HL-60 (cell line): ENCODE measurements at places on chromosomes 12 and 14.

DNA sequence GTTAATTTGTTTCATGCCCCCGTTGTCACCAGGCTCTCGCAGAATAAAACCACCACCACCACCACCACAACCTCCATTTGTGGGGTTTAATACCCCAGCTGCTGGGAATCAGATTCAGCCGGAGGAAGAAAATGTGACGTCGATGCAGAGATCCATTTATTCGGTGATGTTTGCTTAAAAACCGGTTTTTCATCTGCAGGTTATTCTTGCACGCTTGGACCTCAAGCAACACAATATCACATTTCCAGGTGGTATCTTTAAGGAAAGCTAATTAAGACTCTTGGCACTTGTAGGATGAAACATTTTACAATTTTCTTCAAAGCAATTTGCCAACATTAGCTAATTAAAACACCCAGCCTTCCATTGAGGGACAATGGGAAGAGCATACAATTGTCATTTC lies 39.8 kb downstream of the SPRING1 start:
- no peak for DNase-seq

DNA sequence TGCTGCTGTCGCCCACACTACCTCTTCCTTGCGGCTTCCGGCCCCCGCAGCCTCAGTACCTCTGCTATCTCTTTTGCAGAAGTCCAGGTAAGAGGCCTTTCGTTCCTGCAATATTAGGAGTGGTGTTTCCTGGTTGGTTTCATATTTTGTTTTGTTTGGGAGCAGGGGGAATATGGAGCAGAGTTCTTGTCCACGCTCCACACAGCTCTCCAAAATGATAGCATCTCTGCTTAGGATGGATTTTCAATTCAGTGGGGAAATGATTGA lies 768 bp downstream of the OXA1L start:
- DNase-seq, result peak; percentile 62

DNA sequence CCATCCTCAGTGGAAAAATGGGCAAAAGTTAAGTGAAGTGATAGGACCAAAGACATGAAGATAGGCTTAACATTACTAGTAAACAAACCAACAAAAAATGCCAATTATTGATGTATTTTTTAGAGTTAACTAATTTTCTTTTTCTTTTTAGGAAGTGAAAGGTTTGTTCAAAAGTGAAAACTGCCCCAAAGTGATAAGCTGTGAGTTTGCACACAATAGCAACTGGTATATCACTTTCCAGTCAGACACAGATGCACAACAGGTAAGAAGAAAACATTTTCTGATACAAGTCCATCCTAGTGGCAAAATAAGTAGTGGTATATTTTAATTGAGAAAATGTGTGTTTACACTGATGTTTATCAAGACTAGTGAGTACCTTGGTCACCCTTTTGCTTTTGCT lies 39.6 kb downstream of the LARP4 start:
- no peak for DNase-seq

DNA sequence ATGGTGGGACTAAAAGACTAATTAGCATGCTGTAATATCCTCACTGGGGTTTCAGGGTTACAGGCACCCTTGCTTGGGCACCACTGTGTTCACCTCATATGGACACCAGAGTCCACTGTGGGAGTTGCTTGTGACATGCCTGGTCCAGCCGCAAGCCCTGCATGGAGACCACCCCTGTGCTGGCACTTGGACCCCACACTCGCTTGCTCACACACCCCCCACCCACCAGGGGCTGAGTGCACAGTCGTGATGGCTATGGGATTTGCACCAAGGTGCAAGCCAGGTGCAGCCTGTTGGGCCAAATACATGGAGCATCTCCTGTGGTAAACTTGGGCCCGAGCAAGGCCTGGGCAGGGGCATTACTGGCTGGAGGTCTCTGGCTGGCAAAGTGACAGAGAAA lies 129.1 kb downstream of the SYT10 start:
- no peak for DNase-seq

DNA sequence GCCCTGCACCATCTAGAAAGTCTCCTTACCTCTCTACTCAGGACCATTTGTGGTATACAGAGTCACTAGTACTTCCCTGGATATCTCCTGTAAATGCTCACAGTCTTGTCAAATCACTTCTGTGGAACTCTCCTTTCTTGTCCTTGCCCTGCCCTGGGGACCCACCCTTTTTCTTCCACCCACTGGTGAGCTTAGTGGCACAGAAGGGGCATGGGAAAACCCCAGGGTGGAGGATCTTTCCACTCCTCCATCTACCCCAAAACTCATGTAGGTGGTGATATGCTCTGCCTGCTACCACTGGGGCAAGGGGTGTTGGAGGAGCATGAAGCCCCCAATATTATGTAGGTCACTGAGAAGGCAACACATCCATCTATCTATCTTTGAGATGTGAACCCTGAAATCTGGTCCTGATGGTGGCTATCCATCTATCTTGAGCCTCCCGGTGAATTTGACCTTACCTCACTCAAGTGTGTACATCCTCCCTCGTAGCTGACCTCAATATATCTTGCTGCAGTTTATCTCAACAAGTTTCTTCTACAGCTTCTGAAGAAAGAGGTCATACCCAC lies 943 bp downstream of the TESPA1 start:
- DNase-seq, result no peak

DNA sequence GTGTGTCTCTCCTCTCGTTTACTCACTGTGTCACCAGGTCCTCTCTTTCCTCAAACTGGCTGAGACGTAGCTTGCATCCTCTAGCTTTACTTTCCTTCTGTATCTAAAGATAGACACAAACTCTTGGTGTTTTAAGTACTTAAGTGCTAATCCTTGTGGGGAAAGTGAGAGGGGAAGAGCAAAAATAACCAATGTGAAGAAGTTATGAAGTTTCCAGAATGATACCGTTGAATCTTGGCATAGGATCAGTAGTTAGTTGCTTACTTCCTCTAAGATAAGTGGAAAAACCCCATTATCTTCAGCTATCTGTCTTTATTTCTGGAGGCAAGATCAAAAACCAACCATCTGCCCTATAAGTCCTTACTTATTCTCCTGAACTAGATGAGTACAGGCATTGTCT lies 10.6 kb downstream of the FAR2 start:
- DNase-seq, result no peak

DNA sequence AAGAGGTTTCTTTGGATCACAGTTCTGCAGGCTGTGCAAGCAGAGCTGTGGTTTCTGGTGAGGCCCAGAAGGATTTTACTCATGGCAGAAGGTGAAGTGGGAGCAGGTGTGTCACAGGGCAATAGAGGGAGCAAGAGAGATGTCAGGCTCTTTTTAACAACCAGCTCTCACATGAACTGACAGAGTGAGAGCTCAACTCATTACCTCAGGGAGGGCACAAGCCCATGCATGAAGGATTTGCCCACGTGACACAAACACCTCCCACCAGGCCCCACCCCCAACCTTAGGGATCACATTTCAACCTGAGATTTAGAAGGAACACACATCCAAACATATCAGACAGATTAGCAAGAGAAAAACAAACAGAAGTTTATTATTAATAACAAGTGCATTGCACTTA lies 470.4 kb downstream of the GALC start:
- DNase-seq, result no peak

DNA sequence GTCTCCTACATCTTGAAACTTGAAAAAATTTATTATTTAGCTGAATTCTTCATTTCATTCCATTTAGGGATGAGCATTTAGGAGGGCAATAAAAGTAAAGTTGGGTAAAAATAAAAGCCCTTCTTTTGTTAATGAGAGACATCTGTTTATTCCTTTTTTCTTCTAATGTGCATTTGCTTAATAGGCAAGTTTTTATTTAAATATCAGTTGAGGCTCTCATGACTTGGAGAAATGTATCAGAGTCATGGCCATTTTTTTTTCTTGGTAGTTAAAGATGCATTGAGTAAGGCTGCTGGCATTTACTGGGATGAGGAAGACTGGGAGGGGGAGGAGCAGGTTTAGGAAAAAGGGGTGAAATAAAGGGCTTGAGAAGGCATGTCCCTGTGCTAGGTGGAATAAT lies 609.9 kb upstream of the TMEM132C start:
- DNase-seq, result no peak

DNA sequence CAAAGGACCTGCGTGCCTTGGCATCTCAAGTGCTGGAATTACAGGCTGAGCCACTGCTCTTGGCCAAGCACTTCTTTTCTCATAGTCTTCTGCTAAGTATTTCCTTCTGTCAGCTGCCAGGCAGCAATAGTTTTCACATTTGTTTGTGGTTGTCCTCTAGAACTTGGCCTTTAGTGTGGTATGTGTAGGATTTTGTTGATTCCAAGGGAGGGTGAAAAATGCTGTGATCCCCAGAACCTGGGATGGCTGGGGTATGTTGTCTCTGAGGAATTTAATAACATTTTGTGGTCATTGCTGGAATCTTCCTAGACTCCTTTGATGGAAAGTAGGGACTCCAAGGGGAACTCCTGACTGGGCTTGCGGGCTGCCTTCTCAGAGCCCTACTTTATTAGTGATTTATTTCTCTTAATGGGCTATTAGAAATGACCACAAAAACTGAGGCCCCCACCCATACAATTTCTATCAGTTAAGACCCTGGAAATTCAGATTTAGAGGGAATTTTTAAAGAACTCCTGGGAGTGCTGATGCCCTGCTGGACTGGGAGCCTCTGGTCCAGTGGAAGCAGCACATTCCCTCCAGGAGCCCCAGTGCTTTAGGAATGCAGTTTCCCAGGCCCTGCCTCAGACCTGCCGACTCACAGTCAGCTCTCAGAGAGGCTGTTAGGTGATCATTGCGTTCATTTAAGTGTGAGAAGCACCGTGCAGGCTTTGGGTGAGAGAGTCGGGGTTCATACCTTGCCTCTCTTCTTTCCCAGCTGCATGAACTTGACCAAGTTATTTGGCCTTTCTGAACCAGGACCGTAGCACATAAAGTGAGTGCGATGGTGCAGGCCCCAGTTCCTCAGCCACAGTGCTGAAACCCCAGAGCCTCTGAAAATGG lies 22.7 kb downstream of the TRAF3 start:
- DNase-seq, result no peak

DNA sequence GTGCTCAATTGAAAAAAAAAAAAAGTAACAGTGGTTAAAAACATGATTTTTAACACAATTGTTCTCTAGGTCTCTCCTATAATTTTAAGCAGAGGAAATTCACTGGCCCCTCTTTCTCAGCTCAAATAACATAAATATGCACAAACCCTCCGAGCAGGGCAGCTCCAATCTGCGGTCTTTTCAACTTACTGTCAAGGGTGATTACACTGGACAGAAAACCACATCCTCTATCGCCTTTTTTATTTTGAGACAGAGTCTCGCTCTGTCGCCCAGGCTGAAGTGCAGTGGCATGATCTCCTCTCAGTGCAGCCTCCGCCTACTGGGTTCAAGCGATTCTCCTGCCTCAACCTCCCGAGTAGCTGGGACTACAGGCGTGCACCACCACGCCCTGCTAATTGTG lies 16.5 kb upstream of the GABARAPL1 start:
- DNase-seq, result peak; percentile 41

- DNase-seq, result no peak
Observed at GRCh38 chr12:105595440-105595839, 264.9 kb downstream of the C12orf75 start.

GRCh38 chr12:50006280-50006679 lies 19.0 kb downstream of the RACGAP1 start:
- DNase-seq, result no peak

GRCh38 chr14:38208618-38209562 lies 1.2 kb downstream of the SSTR1 start:
- DNase-seq, result no peak

DNA sequence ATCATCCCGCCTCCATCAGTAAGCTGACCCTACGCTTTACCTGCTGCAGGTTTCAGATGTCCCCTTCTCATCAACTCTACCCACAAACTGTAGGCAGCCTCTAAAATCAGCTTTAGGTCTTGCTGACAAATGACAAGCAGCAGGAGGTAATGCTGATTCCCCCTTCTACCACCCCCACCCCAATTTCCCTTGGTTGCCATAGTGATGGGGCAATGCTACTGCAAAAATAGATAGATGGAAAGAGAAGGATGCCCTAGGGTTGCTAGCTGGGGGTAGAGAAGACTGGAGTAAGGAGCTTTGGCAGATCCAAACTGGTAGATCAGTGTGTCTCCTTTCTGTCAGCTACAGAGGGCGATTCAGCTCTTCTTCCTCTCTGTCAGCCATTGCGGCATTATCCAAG lies 19.8 kb upstream of the PDE1B start:
- no peak for DNase-seq

DNA sequence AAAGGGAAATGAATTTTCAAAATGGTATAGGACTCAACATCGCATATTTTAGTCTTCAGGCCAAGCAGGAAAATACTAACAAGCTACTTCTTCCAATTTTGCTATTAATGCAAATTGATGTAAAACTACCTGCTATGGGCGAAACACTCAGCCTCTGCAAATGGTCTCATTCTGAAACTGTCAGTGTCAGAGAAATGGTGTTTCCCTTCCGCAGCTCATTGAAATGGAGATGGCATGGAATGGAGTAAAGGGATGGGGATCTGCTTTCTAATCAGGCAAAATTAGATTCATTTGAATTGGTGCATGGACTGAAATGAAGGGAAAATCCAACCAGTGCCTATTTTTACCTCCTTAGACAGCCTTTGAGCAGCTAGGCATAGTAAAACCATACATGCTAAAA lies 80.4 kb upstream of the EEA1 start:
- DNase-seq, result no peak

GRCh38 chr14:36423430-36423829 lies 96.6 kb downstream of the NKX2-1 start:
- DNase-seq, result no peak

DNA sequence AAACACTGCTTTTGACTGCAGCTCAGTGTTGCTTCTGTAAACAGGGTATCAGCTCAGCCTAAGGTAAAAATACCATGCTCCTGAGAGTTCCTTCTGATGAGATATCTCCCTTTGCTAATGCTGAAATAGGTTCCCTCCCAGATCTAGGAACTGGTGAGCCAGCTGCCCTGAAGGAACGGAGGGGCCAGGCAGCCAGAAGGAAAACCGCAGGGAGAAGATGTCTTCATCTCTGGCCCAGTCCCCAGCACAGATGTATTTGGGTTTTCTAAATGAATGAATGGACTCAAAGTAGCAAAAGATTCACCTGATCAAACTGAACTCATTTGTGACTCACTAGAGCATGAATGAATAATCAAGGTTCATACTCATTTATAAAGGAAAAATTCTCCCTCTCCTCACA lies 247.8 kb downstream of the MSRB3 start:
- DNase-seq, result no peak

DNA sequence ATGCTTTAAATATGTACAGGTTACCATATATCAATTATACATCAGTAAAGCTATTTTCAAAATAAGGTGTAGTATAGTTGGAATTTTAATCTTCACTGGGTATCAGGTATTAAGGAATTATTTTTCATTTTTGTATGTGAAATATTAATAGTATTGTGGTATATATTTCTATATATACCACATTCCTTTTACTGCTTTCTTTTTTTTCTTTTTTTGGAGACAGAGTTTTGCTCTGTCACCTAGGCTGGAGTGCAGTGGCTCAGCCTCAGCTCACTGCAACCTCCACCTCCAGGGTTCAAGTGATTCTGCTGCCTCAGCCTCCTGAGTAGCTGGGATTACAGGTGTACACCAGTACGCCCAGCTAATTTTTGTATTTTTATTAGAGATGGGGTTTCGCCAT lies 36.6 kb downstream of the BICDL1 start:
- no peak for DNase-seq

DNA sequence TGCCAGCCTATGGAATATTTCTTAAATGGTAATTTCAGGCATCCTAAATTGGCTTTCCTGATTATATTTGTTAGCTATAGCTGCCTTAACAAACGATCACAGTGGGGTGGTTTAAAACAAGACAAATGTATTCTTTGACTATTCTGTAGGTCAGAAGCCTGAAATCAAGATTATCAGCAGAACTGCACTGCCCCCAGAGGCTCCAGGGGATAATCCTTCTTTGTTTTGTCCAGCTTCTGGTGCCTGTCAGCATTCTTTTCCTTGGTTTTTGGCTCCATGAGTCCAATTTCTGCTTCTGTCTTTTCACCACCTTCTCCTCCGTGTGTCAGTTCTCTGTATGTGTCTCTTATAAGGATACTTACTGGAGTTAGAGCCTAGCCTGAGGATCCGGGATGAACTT lies 1282.2 kb upstream of the USP15 start:
- DNase-seq, result no peak
